ENCODE measurements at places on chromosomes 5 and 9.

GRCh38 chr9:94127806-94128205 is 43.5 kb downstream of the PTPDC1 start:
- no peak for DNase-seq

GRCh38 chr9:90365666-90366065 is 277.0 kb downstream of the DIRAS2 start:
- no peak for DNase-seq

- DNase-seq: no peak
Observed at GRCh38 chr5:160271396-160271795, 41.0 kb downstream of the CCNJL start.

GRCh38 chr5:133081036-133081435 is 29.2 kb downstream of the HSPA4 start:
- DNase-seq: no peak

DNA sequence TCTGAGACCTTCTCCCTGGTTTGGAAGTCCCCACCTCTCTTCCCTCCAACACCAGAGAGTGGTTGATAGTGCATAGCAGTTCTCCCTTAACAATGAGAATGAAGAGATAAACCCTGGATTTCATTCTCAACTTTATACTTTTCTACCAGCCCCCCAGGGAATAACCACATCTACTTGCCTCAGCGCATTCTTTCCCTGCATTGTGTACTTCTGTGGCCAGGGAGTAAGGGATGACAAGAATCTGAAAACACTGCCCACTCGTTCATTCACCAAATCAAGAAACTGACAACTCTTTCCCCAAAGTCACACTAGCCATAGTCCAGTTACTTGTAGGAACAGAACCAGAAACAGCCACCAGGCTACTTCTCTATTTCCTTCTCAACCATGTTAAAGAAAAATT is 46.0 kb upstream of the SPIN1 start:
- no peak for DNase-seq

DNA sequence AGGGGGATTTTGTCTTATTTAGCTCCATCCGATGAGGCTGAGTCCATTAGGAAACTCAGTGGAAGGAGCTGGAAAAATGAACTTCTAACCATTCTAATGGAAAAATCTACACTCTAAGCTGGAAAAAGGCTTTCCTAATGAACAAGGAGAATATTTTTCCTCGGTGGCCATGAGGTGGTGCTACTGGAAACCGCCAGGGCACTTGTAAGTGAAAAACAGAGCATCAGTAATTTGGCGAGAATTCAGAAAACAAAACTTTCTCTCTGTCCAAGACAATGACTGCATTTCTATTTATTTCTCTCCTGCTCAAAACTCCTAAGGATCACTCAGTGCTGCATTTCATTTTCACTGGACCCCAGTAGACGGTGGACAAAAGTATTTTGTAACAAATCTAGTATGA is 237.6 kb downstream of the TENT4A start:
- DNase-seq: no peak

DNA sequence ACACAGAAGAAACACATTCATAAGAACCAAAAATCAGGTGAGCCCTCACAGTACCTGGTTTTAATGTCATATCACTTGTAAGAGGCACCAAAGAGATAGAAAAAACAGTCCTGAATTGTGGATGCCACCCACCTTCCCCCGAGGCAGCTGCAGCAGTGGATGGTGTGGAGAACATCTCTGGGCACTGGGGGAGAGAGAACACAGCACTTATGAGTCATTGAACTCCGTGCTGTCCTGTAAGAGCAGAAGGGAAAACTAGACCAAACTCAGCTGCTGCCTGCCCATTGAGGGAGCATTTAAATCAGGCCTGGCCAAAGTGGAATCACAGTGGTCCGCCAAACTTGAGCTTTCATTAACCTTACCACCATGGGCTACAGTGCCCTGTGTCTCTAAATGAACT is 296.2 kb downstream of the SPATA31D1 start:
- DNase-seq: no peak

DNA sequence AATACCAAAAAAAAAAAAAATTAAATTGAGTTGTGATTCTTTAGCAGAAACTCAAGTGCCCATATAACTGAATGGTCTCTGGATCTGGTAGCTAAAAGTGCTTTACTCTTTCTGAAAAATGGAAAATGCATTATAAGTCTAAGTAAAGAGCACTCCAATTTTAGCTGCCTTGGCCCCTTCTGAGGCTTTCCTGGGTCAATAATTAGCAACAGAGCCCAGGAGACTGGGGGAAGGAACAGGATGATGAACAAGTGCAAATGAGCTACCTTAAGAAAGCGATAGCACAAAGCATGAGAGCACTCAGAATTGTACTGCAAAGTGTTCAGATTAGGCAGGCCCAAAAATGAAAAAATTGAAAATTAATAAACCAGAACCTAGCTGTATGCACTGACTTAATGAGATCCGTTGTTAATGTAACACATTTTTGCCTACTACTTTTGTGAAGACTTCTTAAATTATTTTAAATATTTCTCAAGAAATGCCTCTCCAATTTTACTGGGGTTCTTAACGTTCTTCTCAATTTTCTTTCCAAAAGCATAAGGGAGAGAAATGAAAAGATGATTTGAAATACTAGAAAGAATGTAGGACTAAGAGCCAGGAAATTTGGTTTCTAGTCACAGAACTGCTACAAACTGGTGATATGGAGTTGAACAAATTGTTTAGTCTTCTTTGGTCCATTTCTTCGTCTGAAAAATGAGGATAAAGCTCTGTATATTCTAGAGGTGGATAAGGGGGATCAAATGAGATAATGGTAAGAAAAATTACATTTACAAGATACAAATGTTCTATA is 566.1 kb downstream of the PDE4D start:
- no peak for DNase-seq
